Activated CD4-positive, alpha-beta memory T cell treated with anti-CD3 and anti-CD28 coated beads for 36 hours (primary cell): ENCODE measurements at places on chromosomes 3 and 15. TPM values are rescaled to one million over a fixed set of nuclear protein-coding genes. Genes with fewer than 3 reads are reported as not detected.

FAN1 gene
- total RNA-seq, result 15.0 TPM

- no peak for DNase-seq
Observed at GRCh38 chr3:155641956-155642355, 102.9 kb downstream of the PLCH1 start.

DNA sequence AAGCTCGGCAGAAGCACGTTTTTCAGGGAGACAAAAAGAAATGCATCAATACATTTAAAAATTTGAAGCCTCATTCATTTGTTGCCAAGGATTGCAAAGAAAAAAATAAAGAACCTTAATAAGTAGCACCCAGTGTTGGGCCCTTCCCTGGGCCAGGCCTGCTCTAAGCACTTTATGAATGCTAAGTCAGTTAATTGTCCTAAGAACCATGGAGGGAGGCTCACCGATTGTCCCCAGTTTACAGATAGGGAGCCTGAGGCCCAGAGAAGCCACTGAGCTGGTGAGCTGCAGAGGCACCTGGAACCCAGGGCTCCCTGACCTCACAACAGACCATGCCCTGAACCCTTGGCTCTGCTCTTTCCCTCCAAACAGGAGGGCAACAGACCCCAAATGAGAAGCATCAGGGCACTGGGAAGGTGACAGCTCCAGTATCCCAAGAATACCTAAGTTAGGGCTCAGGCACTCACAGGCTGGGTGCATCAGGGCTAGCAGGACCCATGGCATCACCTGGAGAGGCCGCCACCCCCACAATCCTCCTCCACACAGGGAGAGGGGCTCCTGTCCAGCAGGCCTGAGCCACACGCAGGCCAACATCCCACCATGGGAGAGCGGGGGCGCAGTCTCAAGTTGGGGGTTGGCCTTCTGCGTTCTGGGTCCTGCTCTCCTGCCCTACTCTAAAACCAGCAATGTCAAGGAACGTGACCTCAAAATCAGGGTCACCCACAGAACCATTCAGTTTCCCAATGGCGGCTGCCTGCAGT, 3.9 kb downstream of the GRIP2 start:
- DNase-seq, result no peak

DNA sequence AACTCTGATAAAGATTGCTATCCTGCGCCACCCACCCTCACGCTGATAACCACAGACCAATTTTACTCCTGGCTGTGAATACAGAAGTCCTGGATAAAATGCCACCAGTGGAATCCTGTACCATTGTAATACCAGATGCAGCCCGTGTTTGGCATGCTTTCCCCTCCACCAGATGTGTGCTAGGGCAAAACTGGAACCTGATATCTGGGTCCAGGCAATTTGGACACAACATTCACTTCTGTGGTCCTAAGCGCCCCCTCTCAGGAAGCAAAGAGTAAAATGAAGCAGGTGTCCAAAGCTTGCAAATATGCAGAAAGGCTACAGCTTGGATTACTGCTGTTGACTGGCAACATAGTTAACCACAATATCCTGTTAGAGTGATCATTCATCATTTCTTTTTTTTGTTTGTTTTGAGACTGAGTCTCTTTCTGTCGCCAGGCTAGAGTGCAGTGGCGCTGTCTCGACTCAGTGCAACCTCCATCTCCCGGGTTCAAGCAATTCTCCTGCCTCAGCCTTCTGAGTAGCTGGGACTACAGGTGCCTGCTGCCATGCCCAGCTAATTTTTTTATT, 32.8 kb downstream of the LOXL1 start:
- DNase-seq, result peak; percentile 58

DNA sequence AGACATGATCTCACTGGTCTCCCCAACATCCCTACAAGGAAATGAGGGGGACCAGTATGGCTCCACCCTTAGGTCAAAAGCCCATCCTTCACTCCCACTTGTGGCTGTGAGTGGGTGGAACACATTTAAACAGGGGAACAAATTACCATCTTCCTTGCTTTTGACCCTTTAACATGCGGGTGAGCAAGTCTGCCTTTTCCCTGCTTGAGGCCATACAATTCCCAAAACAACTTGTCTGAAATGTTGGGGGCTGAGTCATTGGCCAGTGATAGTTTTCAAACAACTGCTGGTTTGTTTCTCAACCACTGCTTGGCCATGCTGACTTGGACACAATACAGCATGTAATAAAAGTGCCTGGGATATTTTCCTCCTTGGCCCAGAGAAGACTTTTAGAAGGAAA, 39.6 kb downstream of the COL8A1 start:
- DNase-seq, result no peak

- DNase-seq, result no peak
Observed at GRCh38 chr3:87614998-87615397, 338.6 kb upstream of the POU1F1 start.

- DNase-seq, result no peak
Observed at GRCh38 chr3:57652203-57652602, 40.7 kb downstream of the DENND6A start.
